Stimulated activated CD8-positive, alpha-beta memory T cell treated with anti-CD3 and anti-CD28 coated beads, Interleukin-4, amount 100 ng/mL, for 4 hours (primary cell): ENCODE measurements at places on chromosomes 7 and 10.

DNA sequence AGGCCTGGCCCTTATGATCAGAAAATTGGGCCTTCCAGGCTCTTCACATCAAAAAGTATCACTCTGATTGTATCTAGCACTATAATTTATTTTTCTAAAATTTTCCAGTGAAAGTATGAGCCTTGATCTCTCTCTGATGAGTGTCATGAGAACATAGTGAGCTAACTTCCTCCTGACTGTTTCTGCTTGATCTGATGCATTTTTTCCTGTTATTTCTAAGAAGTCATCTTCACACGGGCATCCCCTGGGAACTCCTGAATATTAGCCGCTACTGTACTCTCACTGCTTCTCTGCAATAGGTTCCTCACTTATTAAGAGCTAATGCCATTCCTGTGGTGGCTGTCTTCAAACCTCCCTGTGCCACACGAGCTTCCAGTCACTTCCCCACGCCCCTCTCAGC lies 63.1 kb upstream of the ZPBP start:
- DNase-seq, result no peak

DNA sequence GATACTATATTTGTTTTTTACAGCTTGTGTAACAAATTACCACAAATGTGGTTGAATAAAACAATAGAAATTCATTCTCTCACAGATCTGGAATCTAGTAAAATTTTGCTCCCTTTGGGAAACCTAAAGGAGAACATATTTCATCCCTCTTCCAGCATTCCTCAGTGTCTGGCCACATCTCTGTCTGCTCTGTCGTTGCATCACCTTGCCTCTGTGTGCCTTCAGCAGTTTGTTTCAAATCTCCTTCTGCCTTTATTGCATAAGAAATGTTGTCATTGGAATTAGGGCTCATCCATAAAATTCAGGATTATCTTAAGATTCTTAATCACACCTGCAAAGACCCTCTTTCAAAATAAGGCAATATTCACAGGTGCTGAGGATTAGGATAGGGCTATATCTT lies 14.5 kb downstream of the OR2A14 start:
- DNase-seq, result no peak

- no peak for DNase-seq
Measured at GRCh38 chr7:38548605-38549004, 82.6 kb downstream of the AMPH start.

GRCh38 chr7:135168489-135169140 lies 1.9 kb downstream of the CYREN start:
- no peak for DNase-seq

DNA sequence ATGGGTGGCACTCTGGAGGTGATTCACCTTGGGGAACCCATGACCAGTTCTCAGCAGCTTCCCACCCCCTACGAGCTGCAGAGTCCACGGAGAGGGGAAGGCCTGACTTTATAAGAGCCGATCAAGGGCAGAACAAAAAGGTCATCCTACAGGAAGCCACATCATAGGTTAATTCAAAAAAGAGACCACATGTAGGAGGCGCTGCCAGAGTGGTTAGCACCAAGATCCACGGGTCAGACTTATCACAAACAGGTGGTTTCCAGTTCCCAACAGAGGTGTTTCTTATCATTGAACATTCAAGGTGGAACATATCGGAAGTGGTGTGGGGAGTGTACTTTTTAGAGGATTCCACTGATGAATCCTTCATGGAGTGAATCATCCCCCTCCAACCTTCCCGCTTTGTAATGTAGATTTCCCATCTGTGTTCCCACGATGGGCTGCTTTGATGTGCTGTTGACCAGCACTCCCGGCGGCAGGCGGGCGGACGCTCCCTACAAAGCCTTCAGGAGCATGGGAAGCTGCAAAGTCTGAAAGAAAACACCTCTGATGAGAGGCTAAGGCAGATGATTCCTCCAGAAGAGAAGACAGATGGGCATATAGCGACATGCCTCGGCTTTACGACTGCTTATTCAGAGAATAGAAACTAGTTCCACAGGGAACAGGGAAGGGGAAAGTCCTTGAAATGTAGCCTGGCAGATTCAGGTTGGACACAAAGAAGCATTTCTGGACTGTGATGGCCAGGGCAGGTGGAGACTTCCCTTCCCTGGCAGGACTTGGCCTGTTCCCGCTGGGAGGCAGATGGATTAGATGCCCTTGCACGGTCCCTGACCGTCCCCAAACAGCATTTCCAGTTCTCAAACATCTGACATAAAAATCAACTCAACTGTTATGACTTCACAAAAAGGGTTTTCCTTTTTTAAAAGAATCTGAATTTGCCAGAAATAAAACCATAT lies 66.5 kb downstream of the AFAP1L2 start:
- no peak for DNase-seq

DNA sequence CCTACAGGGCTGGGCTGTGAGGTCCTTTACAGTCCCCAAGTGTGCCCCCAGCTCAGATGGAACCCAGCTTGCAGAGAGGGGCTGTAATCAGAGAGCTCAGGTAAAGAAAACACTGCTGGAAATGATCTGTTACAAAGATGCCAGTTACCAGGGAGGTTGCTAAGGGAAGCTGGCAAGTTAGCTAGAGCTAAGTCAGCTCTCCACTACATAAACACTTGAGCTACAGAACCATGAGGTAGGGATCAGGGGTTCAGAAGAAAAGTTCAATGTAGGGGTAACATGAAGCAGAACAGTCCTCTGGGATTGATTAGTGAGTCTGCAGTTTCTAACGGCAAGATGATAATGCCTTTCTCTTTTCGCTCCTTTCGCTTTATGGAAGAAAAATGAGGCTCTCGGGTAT lies 53.1 kb upstream of the TM9SF3 start:
- no peak for DNase-seq

- no peak for DNase-seq
Measured at GRCh38 chr7:114789871-114790311, 132.0 kb upstream of the MDFIC start.

DNA sequence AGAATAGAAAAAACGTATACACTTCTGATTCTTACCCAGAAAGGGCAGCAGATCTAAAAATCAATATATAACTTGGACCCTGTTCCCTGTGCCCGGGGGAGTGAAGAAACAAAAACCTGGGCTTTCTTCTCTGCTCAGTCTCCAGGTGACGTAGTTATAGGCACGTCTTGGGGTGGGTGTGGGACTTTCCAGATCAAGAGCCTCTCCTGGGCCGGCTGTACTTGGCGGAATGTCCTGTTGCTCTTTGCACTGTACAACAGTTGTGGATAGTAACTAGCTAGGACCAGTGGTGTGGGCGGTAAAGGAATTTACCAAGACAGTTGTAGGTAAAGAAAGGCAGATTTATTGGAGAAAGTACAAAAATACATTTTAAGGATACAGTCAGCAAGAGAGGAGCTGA lies 40.4 kb upstream of the STEAP4 start:
- DNase-seq, result no peak

DNA sequence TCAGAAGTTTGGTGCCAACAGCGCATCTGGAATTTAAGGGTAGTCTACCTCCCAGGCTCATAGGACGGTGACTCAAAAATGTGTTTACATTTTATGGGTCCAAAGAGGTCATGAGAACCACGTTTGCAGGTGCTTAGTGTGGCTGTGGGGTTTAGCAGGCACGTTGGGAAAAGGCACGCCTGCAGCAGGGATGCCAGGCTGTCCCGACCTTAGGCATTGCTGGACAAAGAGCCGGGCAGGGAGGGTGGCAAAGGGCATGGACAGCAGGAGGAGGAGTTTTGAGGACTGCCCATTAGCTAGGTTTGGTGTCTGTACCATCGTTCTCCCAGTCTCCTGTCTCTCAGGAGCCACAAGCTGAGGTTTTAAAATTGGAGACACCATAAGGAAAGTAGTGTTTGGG lies 104.4 kb downstream of the TRRAP start:
- DNase-seq, result no peak

- DNase-seq, result no peak
Measured at GRCh38 chr10:34280599-34281374, 534.3 kb downstream of the PARD3 start.

DNA sequence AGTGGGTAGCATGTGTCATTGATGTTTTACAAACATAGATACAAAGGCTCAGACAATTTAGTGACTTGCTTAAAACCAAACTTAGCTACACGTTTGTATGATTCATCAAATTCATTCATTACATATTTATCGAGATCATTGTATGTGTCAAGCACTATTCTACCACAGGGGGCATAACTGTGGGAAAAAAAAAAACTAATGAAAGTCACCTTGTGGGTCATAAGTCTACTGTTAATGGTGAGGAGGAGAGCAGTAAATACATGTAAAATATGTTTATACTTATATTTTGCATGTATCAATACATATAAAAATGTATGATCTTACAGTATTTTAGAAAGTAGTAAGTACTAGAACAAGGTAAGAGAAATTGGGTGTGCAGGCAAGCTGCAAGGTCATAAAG lies 933.8 kb downstream of the IPMK start:
- no peak for DNase-seq

- no peak for DNase-seq
Measured at GRCh38 chr7:38881015-38881414, 28.0 kb downstream of the VPS41 start.

GRCh38 chr7:2388637-2388954 lies 14.8 kb upstream of the CHST12 start:
- no peak for DNase-seq

- no peak for DNase-seq
Measured at GRCh38 chr10:93710333-93710909, 8.0 kb upstream of the FRA10AC1 start.

DNA sequence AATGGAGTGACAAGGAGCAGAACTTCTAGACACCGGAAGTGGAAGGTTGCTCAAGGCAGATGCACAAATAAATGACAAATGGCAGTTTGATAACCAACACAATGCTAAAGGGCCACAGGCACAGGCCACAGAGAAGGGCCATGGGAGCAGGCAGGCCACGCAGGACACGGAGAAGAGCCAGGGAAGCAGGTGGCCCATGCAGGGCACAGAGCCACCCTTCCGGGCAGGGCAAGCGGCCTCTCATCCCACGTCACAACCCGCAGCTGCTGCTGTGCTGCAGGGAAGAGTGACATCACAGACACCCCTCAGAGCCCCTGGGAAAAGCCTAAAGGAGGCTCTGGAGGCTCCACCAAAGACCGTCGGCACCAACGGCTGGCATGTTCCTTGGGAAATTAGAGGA lies 328.5 kb downstream of the PTPRN2 start:
- no peak for DNase-seq

DNA sequence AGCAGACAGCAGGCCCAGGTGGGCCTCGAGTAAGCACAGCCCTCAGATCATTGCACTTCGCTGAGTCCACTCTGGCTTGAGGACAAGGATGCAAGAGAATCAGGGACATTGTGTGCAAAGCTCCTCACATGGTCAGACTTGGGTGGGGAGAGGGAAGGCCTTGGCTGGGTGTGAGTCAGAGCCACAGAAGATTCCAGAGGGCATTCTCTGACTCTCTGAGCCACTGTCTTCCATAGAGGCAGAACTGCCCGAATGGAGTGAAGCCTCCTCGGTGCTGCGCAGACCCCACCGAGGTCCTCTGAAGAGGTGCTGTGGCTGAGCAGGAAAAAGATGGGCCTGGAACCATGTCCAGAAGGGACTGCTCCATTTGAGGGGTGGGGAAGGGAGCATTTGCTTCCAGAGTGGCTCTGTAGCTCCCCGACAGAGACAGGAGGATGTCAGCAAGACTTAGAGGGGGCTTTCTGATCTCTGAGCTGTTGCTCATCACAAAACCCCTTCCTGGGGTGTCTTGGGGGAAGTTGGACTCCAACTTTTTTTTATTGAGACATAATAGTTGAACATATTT lies 120.8 kb downstream of the PTPN20 start:
- DNase-seq, result no peak

DNA sequence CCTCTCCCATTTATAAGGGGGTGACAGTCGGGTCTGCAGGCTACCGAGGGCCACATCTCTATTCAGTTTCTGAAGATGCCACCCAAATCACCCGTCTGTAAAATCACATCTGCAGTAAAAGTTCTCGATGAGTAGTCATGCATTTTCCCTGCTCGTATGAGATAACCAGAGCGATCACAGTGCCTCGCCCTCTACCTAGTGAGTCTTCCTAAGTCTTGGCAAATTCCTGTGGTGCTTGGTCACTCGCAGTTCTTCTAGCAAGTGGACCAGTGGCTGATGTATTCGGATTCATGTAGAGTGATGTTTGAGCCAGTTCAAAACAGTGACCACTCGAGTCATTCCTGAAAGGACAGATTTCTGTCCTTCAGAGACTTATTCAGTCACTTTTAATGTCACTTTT lies 44.9 kb downstream of the INSYN2A start:
- DNase-seq, result no peak

DNA sequence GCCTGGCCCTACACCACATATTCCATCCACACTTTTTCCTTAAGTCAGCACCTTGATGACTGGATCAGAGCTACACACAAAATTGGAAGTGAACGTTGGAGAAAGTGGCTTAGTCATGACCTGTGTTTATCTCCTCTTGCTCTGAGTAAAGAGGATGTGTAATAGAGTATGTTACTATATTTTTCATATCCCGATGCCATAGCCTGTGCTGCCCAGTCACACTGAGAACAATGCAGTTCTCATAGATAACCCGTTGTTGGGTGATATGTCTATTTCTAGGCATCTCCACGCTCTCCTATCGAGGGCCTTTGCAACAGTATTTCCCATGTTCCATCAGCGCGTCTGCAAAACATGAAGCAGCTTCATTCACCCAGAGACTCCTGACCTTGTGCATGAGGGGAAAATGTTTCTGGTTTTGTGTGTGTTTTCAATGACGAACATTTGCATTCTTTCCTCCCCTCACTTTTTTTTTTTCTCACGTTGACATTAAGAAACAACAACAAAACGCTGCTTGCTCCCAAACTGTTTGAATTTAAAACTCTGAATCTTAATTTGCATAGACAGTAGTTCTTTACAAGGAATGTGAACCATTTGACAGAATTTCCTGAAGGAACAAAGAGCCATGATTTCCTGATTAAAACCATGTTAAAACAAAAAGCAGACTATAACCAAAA lies 43.4 kb downstream of the GRK5 start:
- no peak for DNase-seq

- no peak for DNase-seq
Measured at GRCh38 chr10:74977072-74977471, 134.4 kb upstream of the SAMD8 start.

DNA sequence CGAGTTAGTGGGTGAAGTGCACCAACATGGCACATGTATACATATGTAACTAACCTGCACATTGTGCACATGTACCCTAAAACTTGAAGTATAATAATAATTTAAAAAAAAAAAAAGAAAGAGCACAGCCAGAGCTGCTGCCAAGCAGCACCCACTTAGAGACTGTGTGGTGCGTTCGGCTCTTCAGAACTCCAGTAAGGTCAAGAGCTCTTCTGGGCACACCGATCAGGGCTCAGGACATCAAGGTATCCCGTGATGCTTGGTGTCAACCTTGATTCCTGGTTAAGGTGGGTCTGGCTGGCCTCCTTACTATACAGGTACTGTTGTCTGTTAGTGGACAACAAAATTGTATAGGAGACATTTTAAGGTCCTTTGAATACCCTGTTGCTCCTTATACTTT lies 385.7 kb upstream of the AKR1E2 start:
- DNase-seq, result no peak

DNA sequence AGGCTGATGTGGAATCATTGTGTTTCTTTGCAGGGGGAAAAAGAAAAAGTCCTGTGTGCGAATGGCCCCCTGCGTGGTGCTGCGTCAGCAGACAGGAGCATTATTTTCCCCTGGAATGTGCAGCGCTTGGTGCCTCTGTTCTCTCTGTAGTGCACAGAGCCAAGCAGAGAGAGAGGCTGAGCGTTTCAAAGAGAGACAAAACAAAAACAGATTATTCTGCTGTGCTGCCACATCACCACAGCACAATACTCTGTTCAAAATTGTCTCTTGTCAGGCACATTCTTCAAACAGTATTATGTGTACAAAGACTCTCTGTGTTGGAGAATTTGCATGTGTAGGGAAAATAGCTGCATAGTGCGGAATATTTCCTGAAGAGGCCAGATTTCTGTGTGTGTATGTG lies 609.0 kb downstream of the SDK1 start:
- no peak for DNase-seq

- DNase-seq, result no peak
Measured at GRCh38 chr7:105068886-105069285, 54.9 kb downstream of the KMT2E start.
